Stimulated activated CD4-positive, alpha-beta T cell treated with anti-CD3 and anti-CD28 coated beads, Interleukin-1b, Interleukin-23, amount 100 ng/mL, for 4 hours (primary cell): ENCODE measurements at places on chromosomes 4 and X.

- no peak for DNase-seq
These were observed 111.6 kb upstream of the PPP3CA start for GRCh38 chr4:101458914-101459313.

DNA sequence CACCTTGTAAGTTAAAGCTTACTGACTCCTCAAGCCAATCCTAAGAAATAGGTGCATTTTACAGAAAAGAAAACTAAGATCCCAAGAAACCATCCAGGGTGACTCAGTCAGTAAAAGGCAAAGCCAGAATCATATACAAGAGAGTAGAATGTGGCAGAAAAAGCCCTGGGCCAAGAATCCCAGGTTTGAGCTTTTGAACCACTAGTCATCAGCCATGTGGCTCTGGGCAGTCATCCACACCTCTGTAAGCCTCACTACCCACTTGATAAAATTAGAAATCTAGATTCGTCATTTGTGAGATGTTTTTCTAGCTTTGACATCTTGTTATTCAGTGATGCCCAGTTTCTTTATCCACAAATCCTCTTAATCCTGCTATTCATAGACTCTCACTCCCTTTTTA is 122.2 kb upstream of the PDE5A start:
- no peak for DNase-seq

DNA sequence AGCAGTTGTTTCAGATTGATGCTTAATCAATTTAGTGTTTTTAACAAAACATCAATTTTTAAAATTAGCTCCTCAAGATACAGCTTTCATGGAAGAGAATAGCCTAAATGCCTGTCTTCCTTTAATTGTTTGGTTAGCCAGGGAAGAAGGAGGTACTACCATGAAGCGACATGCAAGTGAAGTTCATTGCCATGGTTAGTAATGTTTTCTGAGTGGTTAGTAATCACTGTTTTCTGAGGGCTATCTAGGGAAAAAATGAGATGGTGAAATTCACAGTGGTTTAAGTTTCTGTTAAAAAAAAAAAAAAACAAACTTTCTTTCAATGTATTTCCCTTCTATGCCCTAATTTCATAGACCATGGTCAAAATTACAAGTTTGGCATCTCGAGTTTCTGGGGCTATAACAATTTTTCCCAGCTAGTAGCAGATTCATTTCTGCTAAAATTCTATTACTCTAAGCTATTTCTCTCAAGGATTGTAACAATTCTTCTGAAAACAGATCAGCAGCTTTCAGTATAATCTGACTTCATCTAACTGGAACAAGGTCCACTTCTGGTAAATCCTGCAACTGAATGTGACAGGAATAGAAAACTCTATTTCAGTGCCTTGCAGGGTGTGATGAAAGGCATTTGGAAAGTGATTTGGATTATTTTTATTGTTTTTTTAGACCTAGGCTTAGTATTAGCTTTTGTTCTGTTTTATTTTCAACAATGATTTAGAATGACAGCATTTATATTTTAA is 157.0 kb downstream of the PCDH18 start:
- DNase-seq = no peak

DNA sequence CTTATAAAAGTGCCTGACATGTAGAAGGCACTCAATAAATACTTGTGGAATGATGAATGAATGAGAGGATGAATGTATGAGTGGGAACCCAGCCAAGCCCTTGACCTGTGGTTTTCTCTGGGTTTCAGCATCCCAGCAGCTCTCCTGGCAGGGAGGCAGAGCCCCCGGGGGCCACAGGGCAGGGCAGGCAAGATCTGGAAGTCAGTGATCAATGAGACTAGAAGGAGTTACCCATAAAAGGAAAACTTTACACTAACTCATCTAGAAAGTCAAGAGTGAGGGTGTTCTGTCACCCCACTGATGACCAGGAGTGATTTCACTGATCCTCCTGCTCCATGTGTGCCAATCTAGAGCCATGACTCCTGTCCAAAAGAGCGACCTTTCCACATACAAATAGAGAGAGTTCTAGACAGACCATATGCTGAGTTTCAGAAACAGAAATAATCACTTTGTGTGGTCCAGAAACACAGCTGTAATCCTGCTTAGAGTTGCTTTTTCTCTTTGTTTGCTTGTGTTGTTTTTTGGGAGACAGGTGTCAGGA is 37.4 kb downstream of the MGARP start:
- no peak for DNase-seq

GRCh38 chr4:169033660-169034059 is 23.6 kb upstream of the CBR4 start:
- DNase-seq = no peak

- DNase-seq = no peak
These were observed 2.9 kb upstream of the FAT1 start for GRCh38 chr4:186726426-186727168.

DNA sequence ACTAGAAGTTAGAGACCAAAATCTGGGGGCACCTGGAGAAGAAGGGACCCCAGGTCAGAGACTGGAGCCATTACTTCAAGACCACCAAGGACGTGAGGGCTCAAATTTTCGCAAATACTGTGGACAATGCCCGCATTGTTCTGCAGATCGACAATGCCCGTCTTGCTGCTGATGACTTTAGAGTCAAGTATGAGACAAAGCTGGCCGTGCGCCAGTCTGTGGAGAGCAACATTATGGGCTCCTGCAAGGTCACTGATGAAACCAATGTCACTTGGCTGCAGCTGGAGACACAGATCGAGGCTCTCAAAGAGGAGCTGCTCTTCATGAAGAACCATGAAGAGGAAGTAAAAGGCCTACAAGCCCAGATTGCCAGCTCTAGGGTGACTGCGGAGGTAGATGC is 101.2 kb downstream of the NCAPG start:
- no peak for DNase-seq

DNA sequence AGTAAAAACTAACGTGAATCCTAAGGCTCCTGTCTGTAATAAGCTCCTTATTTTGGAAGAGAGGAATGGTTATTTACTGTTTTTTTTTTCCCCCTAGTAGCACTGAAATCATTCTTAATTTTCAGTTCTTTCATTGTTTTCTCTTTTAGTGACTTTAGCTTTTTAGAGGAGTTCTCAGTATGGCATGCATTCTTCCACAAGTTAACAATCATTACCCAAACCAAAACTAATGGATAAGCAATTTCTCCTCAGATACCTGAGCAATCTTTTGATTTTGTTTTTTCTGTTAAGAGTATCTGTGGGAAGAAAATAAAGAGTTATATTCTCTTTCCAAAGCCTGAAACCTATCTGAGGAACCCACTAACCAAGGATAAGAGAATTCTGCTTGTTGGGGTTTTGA is 16.7 kb upstream of the PPA2 start:
- DNase-seq = no peak

- DNase-seq = no peak
These were observed 78.7 kb downstream of the TRPC5 start for GRCh38 chrX:112003909-112004308.

GRCh38 chrX:15356444-15356843 is 21.1 kb upstream of the PIGA start:
- DNase-seq = no peak

- no peak for DNase-seq
These were observed 14.4 kb upstream of the ASMTL start for GRCh38 chrX:1466971-1467561.

GRCh38 chr4:15378062-15378461 is 49.8 kb upstream of the C1QTNF7 start:
- DNase-seq = no peak

- DNase-seq = no peak
These were observed 180.1 kb downstream of the SMIM20 start for GRCh38 chr4:26094076-26094475.

GRCh38 chr4:21769404-21770147 is 179.0 kb downstream of the KCNIP4 start:
- no peak for DNase-seq
